Caki2 (cell line): ENCODE measurements at places on chromosomes 7 and 10. TPM values are rescaled to one million over a fixed set of nuclear protein-coding genes. Genes with fewer than 3 reads are reported as not detected.

GRCh38 chr10:63142136-63142535 lies 9.0 kb downstream of the NRBF2 start:
- DNase-seq, result no peak

DNA sequence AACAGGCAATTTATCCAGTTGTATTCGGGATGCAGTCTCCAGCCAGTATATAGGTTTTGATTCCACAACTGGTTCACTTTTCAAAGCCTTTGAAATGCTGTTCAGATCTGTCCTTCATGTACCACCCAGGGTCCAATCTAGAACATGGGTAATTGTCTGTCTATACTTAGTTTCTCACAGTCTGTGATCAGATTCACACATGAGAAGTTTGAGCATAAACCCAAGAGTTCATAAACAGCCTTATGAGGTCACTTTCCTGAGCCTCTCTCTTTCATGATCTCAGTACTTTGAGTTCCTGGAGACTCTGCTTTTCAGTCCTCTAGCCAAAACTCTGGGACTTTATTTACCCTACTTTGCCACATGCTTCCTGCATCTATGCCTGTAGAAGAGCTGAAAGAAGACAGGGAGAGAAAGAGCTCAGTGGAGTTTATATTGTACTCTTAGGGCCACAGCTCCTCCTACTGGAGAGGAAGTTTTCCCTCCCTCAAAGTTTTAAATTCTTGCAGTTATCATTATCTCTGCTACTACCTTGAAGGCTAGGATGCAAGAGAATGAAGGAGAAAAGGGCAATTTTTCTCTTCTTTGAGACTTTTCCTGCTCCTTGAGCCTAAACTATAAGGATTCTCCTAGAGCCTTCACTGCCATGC lies 172.0 kb downstream of the ZEB1 start:
- DNase-seq, result no peak

- peak; percentile 50 for DNase-seq
Measured at GRCh38 chr7:157339777-157340677, 3.2 kb downstream of the DNAJB6 start.

- no peak for DNase-seq
Measured at GRCh38 chr10:9910446-9910845, 1107.2 kb upstream of the CELF2 start.

DNA sequence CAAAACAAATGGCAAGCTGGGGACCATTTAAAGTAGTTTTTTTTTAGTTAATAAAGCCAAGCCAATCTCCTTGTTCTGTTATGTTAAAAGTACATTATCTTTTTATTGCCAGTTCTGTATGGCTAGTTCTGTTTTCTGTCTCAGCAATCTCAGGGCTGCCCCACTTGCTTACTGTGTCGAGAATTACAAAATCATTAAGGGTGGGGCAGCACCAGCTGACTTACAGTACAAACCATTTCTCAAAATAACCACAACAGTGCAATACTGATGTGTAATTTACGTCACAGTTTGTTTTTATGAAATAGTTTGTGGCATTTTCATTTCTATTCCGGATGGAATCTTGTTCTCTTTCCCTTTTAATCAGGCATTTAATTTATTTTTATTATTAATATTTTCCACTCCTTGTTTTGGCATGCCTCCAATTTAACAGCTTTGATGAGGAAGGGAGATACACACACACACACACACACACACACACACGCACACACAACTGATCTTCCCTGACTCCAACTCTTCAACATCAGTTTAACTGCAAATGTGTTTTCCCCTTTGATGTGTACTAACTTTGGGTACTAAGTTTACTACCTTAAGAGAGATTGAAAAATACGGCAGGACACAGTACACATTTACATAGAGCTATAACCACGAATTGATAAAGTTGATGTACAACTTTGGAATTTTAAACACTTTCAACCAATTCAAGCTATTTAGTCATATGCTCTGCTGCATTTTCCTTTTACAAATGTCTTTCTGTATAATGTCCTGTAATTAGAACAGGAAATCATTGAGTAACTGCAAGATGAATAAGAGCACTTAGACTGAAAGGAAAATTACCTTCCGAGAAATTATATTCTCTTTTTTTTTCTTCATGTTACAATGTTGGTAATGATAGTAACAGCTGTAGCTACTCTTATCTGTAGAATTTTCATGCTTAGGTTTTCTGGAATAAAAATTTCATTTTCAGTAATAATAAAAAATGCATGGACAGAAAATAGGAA lies 91.5 kb downstream of the ARID5B start:
- DNase-seq, result no peak

DNA sequence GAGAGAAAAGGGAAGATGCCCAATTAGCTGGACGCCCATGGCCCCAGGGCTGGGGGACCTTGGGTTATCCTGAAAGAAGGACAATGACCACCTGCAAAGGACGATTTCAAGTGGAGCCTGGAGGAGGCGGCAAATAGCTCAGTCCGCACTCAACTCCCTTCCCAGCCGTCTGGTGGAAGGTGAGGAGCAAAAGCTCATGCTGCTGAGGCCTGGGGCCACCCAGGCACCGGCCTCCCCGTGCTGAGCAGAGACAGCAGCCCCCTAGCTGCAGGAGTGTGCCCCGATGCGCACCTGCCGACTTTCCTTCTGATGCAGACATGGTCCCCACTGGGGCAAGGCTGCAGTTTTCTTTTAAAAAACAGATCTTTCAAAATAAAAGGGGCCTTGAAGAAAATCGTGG lies 7.9 kb downstream of the FAM20C start:
- no peak for DNase-seq

Gene ITGA8
- not detected in 2 replicates for total RNA-seq

Gene IDI2
- total RNA-seq, result not detected in 2 replicates

Gene CALML5
- not detected in 2 replicates for total RNA-seq
